ENCODE measurements at places on chromosomes 5 and 9.

DNA sequence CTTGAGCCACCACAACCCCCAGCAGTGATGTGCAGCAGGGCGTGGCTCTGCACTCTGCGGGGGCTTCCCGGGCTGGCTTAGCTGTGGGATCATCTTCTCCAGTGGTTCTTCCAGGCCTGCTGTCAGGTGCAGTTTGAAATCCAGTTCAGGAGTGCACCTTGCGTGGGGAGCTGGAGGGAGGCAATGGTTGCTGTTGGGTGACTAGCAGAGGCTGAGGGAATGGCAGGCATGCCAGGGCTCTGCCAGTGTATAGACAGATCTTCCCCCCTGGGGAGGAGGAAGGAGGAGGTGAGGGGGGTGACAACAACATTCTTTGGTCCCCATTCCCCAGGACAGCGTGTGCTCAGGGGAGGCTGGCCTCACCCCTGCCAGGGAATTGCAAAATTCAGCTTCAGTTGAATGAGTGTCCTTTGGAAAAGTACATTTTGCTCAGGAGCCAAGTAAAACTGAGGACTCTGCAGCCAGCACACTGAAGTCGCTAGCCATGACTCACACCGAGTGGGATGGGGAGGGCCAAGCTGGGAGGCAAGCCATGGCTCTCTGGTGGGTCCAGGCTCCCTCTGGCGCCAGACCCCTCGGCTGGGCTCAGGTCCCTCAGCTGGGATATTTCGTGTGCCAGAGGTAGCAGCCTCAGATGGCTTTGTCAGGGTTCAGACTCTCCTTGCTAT lies 35.0 kb downstream of the ERGIC1 start:
- H3K4me1 ChIP-seq = no peaks in the 10 kb centered on the region
- H3K36me3 ChIP-seq = no peaks in the 10 kb centered on the region

GRCh38 chr9:130041648-130042405 lies 1.2 kb downstream of the FNBP1 start:
- peaks cover 66% of the 10 kb centered on the region for H3K4me1 ChIP-seq
- H3K27ac ChIP-seq = peak overlapping the region; percentile 96
- peak overlapping the region; percentile 77 for H3K4me3 ChIP-seq

DNA sequence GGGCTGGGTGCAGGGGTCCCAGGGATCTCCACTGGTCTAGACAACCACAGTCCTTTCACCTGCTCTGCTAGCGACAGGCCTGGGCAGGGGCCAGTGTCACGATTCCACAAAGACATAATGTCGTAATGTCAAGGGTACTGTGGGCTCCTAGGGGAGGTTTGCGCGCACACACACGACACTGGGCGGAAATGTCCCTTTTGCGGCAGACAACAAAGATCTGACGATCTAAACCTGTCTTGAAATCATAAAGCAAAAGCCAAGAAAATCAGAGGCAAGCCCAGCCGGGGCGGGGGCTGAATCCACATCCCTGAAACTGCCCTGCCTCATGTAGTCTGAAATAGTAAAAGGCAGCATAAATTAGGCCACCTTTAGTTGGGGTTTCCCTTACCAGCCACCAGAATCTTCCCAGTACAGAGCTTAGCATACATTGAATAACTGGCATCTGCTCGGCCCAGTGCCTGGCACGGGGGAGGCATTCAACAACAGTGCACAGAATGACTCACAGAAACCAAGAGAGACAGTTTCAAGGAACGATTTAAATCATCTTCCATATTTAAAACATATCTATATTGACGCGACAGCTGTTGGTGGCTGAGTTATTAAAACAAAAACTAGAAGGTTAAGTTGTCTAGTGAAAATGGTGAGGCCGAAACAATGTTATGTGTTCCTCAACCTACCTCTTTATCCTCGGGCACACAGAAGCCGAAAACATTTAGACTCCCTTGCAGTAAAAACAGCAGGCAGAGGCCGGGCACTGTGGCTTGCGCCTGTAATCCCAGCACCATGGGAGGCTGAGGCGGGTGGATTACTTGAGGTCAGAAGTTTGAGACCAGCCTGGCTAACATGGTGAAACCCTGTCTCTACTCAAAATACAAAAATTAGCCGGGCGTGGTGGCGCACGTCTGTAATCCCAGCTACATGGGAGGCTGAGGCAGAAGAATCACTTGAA lies 151.0 kb downstream of the MYO10 start:
- H3K4me1 ChIP-seq = no peaks in the 10 kb centered on the region
- H3K27me3 ChIP-seq = no peaks in the 10 kb centered on the region
- H3K27ac ChIP-seq = no peak overlapping the region
- H3K36me3 ChIP-seq = no peaks in the 10 kb centered on the region
- no peak overlapping the region for H3K4me3 ChIP-seq

DNA sequence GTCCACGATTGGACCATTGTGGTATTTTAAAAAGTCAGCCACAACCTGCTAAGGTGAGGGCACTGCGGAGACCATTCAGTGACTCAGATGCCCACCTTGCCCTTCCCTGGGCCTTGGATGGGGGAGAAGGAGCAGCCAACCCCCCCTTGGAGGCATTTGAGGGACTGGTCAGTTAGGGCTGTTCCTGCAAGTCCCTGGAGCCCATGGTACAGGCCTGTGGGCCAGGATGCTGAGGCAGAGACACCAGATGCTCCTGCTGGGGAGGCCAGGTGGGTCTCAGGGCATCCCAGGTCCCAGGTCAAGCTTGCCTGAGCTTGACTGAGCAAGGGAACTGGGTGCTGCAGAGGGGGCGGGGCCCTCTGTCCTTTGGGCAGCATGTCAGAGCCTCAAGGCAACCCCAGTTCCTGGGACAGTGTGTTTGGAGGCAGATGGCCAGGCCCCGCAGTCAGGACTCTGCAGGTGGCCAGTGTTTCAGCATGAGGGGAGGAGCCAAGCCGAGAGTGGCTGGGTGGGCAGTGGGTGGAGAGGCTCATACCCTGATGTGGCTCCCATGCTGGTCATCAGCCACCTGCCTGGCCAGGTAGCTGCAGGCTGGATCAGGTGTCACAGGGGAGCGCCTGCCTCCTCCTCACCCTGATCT lies 27.5 kb downstream of the SLC6A3 start:
- H3K27ac ChIP-seq = no peak overlapping the region
- H3K27me3 ChIP-seq = no peaks in the 10 kb centered on the region
- peak; percentile 43 for DNase-seq
- no peak overlapping the region for H3K4me3 ChIP-seq

- H3K36me3 ChIP-seq = no peaks in the 10 kb centered on the region
- no peaks in the 10 kb centered on the region for H3K27me3 ChIP-seq
- no peak overlapping the region for H3K27ac ChIP-seq
- H3K4me1 ChIP-seq = no peaks in the 10 kb centered on the region
- DNase-seq = no peak
- H3K4me3 ChIP-seq = no peak overlapping the region
These were observed 49.4 kb upstream of the OTULINL start for GRCh38 chr5:14532180-14532579.

DNA sequence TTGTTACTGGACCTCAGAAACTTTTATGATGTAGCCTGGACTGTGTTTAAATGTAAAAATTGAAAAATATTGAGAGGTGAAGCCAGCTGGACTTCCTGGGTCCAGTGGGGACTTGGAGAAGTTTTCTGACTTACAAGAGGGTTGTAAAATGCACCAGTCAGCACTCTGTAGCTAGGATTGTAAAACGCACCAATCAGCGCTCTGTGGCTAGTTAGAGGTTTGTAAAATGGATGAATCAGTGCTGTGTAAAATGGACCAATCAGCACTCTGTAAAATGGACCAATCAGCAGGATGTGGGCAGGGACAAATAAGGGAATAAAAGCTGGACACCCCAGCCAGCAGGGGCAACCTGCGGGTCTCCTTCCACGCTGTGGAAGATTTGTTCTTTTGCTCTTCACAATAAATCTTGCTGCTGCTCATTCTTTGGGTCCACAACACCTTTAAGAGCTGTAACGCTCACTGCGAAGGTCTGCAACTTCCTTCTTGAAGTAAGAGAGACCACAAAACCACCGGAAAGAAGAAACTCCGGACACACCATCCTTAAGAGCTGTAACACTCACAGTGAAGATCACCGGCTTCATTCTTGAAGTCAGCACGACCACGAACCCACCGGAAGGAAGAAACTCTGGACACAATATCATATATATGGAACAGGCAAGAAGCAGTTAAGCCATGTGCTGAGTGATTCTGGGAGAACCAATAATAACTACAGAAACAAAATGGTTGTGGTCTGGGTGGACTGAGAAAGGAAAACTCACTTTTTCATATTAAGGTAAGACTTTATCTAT lies 201.3 kb downstream of the GABRG2 start:
- no peaks in the 10 kb centered on the region for H3K36me3 ChIP-seq
- H3K4me1 ChIP-seq = no peaks in the 10 kb centered on the region
- no peak overlapping the region for H3K4me3 ChIP-seq

GRCh38 chr9:35396560-35397215 lies 93.2 kb upstream of the RUSC2 start:
- H3K36me3 ChIP-seq = no peaks in the 10 kb centered on the region
- H3K4me3 ChIP-seq = no peak overlapping the region
- H3K27ac ChIP-seq = no peak overlapping the region
- no peak for DNase-seq

DNA sequence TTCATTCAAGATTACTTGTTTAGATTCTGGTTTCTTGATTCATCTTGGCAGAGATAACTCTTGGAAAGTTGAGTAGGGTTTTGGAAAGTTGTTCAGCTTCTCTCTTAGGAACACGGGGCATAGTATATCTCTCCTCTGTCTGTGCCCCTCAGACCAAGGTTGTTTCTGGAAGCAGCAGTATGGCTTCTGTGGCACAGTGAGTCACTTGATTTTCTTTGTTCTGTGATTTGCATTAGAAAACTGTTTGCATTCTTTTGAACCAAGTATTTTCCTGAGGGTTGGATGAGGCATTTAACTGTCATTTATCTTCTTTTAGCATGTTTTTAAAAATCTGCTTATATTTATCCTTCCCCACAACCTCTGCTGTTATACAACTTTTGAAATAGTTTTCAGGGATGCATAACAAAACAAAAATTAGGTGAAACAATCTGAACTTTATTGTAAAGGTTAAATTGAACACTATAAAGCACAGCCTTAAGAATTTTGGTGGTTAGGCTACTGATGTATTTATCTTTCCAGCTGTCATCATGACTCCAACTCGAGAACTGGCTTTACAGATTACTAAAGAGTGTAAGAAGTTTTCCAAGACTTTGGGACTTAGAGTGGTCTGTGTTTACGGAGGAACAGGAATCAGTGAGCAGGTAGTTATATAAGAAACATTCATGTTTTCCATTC lies 26.5 kb downstream of the DDX46 start:
- no peak overlapping the region for H3K27ac ChIP-seq
- peaks cover 93% of the 10 kb centered on the region for H3K36me3 ChIP-seq
- H3K4me1 ChIP-seq = no peaks in the 10 kb centered on the region
- DNase-seq = no peak

DNA sequence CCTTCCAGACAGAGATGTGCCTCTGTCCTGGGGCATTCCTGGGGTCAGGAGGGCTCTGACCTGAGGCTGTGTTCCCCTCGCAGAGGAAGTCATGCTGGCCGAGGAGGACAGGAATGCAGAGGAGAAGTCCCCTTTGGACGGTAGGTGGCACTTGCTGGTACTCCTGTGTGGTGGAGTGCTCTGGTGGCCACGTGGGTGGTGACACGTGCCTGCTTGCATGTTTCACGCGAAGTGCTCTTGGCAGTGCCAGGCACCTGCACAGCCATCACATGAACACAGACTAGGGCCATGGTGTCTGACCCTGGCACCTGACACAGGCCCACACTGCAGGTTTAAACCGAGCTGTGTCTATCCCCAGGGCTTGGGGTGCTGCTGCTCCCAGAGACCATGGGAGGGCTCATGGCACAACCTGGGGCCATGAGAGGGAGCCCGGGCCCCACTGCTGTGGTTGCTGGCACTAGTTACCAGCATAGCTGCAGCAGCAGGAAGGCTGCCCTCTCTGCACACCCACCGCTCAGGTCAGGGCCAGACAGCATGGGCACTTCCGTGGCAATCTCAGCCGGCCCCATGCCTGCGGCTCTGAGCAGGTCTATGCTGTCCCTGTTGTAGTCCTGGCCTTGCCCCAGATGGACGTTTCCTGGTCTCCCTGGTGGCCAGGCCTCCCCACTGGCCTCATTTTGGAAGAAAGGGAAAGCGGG lies 79.3 kb downstream of the CACNA1B start:
- H3K4me3 ChIP-seq = no peak overlapping the region
- H3K27me3 ChIP-seq = peaks cover 7% of the 10 kb centered on the region
- DNase-seq = no peak
- H3K4me1 ChIP-seq = no peaks in the 10 kb centered on the region

DNA sequence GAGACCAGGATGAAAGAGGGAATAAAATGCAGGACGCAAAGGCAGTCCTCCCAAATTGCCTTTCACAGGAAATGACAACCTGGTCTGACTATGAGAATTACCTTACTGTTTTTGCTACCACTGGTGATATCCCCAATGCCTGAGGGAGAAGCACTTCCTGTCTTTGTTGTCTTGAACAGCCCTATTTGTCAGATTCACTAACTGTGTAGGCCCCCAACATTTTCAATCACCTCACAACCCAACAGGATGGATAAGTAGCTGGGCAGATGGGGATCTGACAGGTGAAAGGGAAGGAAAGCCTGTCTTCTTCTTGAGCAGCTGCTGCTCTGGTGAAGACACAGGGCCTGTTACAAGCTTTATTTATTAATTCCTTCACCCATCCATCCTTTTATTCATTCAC lies 9.7 kb downstream of the ESM1 start:
- no peak overlapping the region for H3K27ac ChIP-seq
- H3K27me3 ChIP-seq = no peaks in the 10 kb centered on the region
- no peak for DNase-seq
- no peaks in the 10 kb centered on the region for H3K4me1 ChIP-seq
- H3K36me3 ChIP-seq = no peaks in the 10 kb centered on the region
- H3K4me3 ChIP-seq = no peak overlapping the region

- no peak overlapping the region for H3K27ac ChIP-seq
- H3K4me1 ChIP-seq = no peaks in the 10 kb centered on the region
- H3K4me3 ChIP-seq = no peak overlapping the region
- no peak for DNase-seq
- H3K27me3 ChIP-seq = no peaks in the 10 kb centered on the region
These were observed 838.4 kb upstream of the NUDT12 start for GRCh38 chr5:104400941-104401340.

DNA sequence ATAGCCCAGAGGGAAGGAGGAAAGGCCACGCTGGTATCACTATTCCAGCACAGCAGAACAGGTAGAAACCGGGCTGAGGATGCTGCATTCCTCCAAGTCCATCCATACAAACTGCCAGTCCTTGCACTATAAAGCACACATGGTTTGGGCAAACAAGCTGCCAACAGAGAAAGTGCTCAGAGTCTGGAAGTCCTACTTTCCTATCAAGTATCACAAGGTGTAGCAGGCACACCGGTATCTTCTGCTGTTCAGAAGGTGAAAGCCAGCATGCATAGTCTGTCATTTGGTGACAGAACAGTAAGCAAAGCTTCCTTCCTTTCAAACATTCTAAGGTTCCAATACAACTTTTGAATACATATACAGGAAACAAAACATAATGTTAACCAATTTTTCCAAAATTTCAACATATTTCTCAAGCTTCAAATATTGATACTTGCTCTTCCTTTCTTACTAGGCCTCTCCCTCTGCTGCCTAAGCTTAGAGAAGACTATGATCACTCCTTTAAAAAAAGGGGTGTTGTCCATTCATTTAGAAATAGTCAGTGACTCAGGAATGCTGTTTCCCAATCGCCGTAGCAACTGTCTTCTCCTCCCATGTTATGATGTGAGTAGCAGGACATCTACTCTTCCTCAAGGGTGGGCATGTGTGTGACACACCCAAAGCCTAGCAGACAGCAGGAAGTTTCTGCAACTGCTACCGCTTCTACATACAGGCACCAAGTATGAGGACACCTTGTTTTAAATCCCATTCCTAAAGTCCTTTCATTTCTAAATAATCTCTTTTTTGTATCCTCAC lies 14.7 kb downstream of the DIAPH1 start:
- no peak overlapping the region for H3K4me3 ChIP-seq
- H3K36me3 ChIP-seq = no peaks in the 10 kb centered on the region

All from sigmoid colon (tissue), 7 donors.